T-helper 17 cell (primary cell): ENCODE measurements at places on chromosomes 2 and 18. TPM values are rescaled to one million over a fixed set of nuclear protein-coding genes. Genes with fewer than 3 reads are reported as not detected.

DNA sequence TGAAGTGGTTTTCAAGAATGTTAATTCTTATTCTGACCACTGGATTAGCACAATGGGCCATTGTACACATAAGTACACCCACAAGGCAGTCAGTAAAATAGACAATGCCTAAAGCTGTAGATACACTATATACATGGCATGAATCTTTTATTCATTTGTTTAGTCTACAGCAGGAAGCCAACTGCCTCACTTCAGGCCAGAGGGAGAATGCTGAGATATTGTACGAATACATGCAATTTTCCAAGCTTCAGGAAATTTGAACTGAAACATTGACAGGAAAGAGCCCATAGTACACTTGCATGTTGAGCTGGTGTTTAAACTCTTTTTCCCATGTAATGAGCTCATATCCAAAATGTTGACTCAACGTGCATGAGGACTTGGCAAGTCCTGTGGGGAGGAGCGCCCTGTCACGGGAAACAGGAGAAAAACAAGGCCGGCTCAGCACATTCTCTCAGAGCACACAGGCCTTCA, 111.6 kb upstream of the CYP1B1 start:
- H3K36me3 ChIP-seq: no peaks in the 10 kb centered on the region
- no peaks in the 10 kb centered on the region for H3K4me1 ChIP-seq
- H3K27ac ChIP-seq: no peak overlapping the region
- H3K27me3 ChIP-seq: peaks cover 9% of the 10 kb centered on the region
- no peak overlapping the region for H3K4me3 ChIP-seq

DNA sequence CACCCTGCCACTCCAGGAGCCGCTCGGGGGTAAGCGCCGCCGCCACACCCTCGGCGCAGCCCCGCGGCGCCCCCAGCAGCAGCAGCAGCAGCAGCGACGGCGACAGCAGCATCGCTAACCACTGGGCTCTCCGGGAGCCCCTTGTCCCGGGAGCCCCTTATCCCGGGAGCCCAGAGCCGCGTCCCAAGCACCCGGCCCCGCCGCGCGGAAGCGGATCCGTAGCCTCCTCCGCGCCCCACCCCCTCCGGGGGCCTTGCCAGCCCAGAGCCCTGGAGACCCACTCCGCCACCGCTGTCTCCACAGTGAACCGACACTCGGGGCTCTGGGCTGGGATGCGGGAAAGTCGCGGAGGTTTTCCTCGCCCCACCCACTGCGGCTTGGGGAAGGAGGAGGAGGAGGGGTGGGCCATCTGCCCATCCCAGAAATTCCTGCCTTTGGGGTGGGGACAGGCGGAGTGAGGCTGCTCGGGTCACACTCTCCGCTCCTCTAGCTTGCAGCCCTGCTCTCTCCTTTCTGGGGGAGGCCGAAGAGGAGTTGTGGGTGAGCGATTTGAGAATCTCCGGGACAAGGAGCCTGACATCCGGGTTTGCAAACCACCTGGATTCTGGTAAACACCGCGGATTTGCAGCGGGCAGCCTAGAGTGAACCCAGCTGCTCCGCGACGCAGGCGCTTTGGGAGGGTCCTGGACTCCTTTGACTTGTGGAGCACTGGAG, at the start of gene PLA2R1:
PLA2R1 (minus strand) TSS at position 324 of the 714 bp plus-strand sequence; CDS start at position 112, 212 bp downstream.
- peaks cover 6% of the 10 kb centered on the region for H3K36me3 ChIP-seq
- H3K27me3 ChIP-seq: peaks cover 78% of the 10 kb centered on the region
- H3K4me1 ChIP-seq: peaks cover 12% of the 10 kb centered on the region

GRCh38 chr18:56511996-56512395, 126.4 kb downstream of the TXNL1 start:
- H3K4me1 ChIP-seq: no peaks in the 10 kb centered on the region
- no peak overlapping the region for H3K27ac ChIP-seq
- DNase-seq: no peak
- H3K36me3 ChIP-seq: no peaks in the 10 kb centered on the region

KIAA2012 gene
- total RNA-seq: not detected

CYP27C1 gene
- not detected for total RNA-seq

GRCh38 chr18:21203126-21203525, 38.9 kb upstream of the GREB1L start:
- no peaks in the 10 kb centered on the region for H3K4me1 ChIP-seq
- peaks cover 9% of the 10 kb centered on the region for H3K27me3 ChIP-seq
- peaks cover 3% of the 10 kb centered on the region for H3K36me3 ChIP-seq
- no peak overlapping the region for H3K27ac ChIP-seq
- no peak for DNase-seq

DNA sequence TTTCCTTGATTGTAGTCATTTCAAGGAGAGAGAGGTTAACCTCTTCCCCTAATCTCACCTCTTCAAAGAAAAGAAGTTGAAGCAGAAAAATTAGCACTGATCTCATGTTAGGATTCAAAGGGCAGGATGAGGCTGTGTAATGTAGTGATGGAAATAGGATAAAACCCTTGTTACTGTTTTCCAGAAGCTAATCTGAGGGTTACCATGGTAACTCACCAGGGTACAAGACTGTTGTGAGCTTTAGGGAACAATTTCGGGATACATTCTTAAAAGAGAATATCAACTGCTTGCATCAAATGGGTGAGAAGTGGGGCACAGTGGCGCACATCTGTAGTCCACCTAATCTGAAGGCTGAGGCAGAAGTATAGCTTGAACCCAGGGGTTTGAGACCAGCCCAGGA, 64.9 kb upstream of the SLC39A10 start:
- H3K4me1 ChIP-seq: peaks cover 7% of the 10 kb centered on the region
- no peak for DNase-seq
- no peak overlapping the region for H3K27ac ChIP-seq
- H3K36me3 ChIP-seq: no peaks in the 10 kb centered on the region

- DNase-seq: no peak
- no peak overlapping the region for H3K4me3 ChIP-seq
- H3K36me3 ChIP-seq: no peaks in the 10 kb centered on the region
- no peaks in the 10 kb centered on the region for H3K4me1 ChIP-seq
These were observed 47.0 kb downstream of the COBLL1 start for GRCh38 chr2:164794432-164795231.

POTEJ gene
- not detected for total RNA-seq

DNA sequence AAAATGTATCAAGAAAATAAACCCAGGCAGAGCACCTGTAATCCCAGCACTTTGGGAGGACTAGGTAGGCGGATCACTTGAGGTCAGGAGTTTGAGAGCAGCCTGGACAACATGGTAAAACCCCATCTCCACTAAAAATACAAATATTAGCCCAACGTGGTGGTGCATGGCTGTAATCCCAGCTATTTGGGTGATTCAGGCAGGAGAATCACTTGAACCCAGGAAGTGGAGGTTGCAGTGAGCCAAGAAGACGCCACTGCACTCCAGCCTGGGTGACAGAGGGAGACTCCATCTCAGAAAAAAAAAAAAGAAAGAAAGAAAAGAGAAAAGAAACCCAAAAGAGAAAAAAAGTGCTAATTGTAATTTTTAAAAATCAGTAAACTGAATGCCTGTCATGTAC, 41.4 kb downstream of the DDX18 start:
- no peak overlapping the region for H3K4me3 ChIP-seq
- peaks cover 63% of the 10 kb centered on the region for H3K27me3 ChIP-seq

DNA sequence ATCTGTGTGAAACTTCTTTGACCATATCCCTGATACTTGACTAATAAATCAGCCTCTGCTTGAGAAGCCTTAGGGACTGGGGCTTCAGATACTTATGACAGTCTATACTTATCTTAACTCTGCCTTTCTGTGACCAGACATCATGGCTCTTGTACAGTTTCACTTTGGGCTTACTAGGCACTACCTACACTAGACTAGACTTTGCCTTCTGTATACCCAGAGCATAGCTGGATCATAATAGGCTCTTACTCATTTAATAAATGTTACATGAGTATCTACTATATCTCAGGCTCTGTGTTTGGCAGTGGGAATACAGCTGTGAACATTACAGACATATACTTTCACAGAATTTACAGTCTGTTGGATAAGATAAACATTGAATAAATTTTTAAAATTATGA, 9.0 kb downstream of the UGP2 start:
- no peak overlapping the region for H3K4me3 ChIP-seq
- H3K27ac ChIP-seq: peak overlapping the region; percentile 97
- DNase-seq: no peak
- H3K27me3 ChIP-seq: no peaks in the 10 kb centered on the region
- peaks cover 46% of the 10 kb centered on the region for H3K4me1 ChIP-seq

DNA sequence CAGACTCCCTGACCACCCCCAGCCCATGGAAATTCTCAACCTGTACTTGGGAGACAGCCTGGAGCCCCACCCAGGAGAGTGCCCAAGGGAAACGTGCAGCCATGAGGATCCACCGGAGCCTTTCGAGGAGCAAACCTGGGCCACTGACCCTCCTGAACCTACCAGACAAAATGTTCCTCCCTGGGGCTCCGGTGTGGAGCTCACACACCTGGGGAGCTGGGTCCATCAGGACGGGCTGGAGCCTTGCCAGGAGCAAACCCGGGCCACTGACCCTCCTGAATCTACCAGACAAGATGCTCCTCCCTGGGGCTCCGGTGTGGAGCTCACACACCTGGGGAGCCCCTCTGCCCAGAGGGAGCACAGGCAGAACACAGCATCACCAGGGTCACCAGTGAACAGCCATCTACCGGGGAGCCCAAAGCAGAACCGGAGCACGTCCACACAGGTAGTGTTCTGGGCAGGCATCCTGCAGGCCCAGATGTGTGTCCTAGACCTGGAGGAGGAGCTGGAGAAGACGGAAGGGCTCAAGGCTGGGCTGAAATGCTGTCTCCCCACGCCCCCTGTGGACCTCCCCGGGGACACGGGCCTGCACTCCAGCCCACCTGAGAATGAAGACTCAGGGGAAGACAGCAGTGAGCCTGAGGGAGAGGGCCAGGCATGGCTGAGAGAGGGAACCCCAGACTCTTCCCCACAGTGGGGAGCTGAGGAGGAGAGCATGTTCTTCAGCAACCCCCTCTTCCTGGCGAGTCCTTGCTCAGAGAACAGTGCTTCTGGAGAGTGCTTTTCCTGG, 8.9 kb downstream of the PSD4 start:
- peak overlapping the region; percentile 95 for H3K27ac ChIP-seq
- H3K27me3 ChIP-seq: no peaks in the 10 kb centered on the region
- peaks cover 70% of the 10 kb centered on the region for H3K4me1 ChIP-seq
- H3K4me3 ChIP-seq: no peak overlapping the region
- peaks cover 9% of the 10 kb centered on the region for H3K36me3 ChIP-seq

DNA sequence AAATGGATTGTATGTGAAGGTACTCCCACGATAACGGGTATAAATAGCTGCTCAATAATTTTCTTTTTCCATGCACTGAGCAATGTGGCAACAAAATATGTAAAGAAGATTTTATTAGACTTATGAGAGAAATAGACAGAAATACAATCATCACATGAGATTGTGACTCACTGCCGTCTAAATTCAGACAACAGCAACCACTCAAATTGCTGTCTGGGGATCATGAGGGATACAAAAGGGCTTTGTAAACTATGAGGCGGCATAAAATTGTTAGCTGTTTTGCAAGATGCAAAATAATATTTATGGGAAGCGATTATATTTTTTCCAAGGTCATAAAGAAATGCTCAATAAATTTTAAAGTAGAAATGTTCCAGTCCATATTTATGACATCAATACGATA, 259.1 kb upstream of the AGAP1 start:
- no peaks in the 10 kb centered on the region for H3K36me3 ChIP-seq
- no peak for DNase-seq
- peaks cover 3% of the 10 kb centered on the region for H3K4me1 ChIP-seq

GRCh38 chr2:5254791-5255332, 437.3 kb upstream of the SOX11 start:
- no peaks in the 10 kb centered on the region for H3K4me1 ChIP-seq
- no peaks in the 10 kb centered on the region for H3K27me3 ChIP-seq
- no peak overlapping the region for H3K27ac ChIP-seq
- no peak for DNase-seq
- H3K4me3 ChIP-seq: no peak overlapping the region

GRCh38 chr2:25098670-25099486, 57.0 kb downstream of the EFR3B start:
- no peak overlapping the region for H3K27ac ChIP-seq
- peaks cover 4% of the 10 kb centered on the region for H3K4me1 ChIP-seq
- peaks cover 11% of the 10 kb centered on the region for H3K27me3 ChIP-seq
- peaks cover 2% of the 10 kb centered on the region for H3K36me3 ChIP-seq

TTLL4 gene
- 21.1 TPM for total RNA-seq

DNA sequence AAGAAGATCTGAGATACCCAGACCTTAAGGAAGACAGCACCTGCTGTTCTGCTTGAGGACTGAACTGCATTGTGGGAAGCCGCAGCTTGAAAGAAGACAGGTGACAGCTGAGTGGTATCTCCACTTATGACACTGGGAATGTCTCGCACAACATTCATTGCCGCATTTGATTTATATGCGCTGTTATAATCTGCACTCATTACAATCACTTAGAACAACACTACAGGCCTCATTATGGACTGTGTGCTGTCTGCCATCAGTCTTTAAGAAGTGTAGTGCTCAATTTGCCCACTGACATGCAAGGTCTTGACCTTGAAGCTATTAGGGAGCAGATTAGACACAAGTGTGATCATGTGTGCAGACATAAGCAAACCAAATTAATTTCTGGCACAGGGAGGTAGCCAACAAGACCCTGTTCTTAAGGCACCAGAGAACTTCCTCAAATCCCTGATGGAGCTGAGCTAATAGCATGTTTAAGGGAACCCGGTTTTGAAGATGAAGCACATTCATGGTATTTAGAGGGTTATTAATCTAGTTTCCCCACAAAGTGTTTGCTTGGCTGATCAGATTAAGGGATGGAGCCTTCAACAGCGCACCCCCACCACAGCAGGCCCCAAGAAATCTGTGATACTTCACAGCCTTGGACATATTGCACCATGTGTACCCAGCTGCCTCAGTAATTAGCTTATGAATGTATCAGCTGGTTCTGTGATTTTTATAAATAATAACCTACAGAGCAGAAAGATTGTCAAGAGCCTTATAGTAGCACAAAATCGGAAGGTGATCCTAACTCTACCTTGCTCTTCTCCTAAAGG, 146.8 kb downstream of the SATB2 start:
- no peak overlapping the region for H3K27ac ChIP-seq
- no peak overlapping the region for H3K4me3 ChIP-seq
- H3K27me3 ChIP-seq: peaks cover 6% of the 10 kb centered on the region
- no peaks in the 10 kb centered on the region for H3K36me3 ChIP-seq
- DNase-seq: no peak

GRCh38 chr2:172870396-172870795, 134.8 kb downstream of the RAPGEF4 start:
- H3K27ac ChIP-seq: no peak overlapping the region
- peaks cover 3% of the 10 kb centered on the region for H3K4me1 ChIP-seq
- no peak overlapping the region for H3K4me3 ChIP-seq
- no peak for DNase-seq
- peaks cover 2% of the 10 kb centered on the region for H3K36me3 ChIP-seq

GRCh38 chr18:25125680-25126079, 226.3 kb downstream of the ZNF521 start:
- H3K4me1 ChIP-seq: no peaks in the 10 kb centered on the region
- H3K27ac ChIP-seq: no peak overlapping the region
- no peaks in the 10 kb centered on the region for H3K36me3 ChIP-seq
- no peak for DNase-seq
- no peaks in the 10 kb centered on the region for H3K27me3 ChIP-seq
- H3K4me3 ChIP-seq: no peak overlapping the region

BOK gene
- not detected for total RNA-seq

AFF3 gene
- total RNA-seq: 6.5 TPM
